ENCODE measurements at places on chromosomes 6 and 20.

GRCh38 chr6:27312146-27312949 is at the start of gene POM121L2:
Gene POM121L2 (minus strand): TSS chr6:27312273. CDS start chr6:27312170, 103 bp downstream.
- peak; percentile 54 for DNase-seq

DNA sequence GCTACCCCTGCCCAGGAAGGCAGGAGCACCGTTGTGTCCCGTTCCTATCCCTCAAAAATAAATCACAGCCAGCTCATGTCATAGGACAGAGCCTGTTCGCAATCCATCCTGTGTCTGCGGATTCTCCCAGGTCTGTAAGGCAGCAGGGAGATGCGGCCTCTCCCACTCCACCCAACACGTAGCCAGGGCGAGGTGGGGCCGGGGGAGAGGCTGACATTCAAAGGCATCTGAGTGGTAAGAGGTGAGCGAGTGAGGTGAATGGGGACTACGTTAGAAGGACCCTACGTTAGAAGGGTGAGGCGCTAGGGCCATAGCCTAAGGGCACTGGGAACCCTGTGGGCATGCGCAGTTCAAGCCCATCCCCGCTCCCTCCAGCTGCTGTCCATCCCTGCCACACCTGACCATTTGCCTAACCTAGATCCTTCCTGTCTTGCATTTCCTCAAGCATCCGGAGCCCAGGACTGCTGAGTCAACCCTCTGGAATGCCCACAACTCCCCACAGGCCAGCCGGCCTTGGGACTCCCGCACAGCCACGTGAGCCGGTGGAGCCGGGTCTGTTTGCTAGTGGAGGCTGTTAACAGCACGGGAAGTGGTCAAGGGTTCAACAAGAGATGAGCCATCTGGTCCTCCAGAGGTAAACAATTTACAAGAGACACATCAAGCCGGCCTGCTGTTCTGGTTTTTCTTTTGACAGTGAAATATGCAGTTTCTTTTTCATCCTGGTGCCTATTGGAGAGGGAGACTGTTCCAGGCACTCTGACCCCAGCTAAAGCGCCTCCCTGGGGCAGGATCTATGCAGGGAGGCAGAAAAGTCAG is 45.9 kb downstream of the RIPOR3 start:
- peak; percentile 100 for DNase-seq

DNA sequence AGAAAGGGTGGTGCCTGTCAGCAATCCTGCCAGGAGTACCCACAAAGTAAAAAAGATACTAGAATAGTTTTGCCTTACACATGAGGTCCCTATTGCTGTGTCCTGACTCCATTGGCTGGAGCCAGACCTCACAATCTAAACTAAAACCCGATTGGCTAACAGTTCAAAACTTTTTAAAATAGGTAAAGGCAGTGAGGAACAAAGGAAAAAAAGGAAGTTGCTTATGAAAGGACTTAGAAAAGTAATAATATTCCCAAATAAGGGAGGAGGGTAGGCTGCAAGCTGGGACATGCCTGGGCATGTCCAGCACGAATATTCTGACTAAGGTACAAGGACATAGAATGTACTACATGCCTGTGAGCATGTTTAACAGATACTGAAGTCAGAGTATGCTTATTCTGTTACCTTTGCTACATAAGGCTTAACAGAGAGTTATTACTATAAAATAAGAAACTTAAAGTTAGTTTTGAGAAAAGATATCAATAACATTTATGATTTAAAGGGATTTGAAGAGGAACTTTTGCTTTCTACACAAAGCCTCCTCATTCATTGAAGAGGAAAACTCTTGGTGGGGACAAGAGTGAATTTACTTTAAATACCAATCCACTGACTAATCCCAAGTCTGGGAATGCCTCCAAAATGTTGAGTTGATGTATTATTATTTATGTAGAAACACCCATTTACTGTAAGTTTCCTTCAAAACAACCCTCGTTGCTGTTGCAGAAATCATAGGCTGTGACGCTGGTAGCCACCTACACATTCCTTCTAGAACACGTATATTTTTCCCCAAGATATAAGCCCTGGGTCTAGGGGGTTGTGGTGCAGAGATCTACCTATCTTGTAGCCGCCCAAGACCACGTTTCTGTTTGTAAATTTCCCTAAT is 8.2 kb upstream of the MTHFD1L start:
- DNase-seq, result peak; percentile 95

GRCh38 chr6:158322400-158322723 is 10.1 kb downstream of the TULP4 start:
- DNase-seq, result no peak

GRCh38 chr6:28751514-28751913 is 172.3 kb downstream of the TRIM27 start:
- DNase-seq, result no peak
